ENCODE measurements at places on chromosomes 3 and 15.
A peak's percentile ranks its signal among the peaks of the same experiment; 100 is the strongest.

- no peak for DNase-seq
Measured at GRCh38 chr3:59515966-59516365, 466.1 kb upstream of the CFAP20DC start.

DNA sequence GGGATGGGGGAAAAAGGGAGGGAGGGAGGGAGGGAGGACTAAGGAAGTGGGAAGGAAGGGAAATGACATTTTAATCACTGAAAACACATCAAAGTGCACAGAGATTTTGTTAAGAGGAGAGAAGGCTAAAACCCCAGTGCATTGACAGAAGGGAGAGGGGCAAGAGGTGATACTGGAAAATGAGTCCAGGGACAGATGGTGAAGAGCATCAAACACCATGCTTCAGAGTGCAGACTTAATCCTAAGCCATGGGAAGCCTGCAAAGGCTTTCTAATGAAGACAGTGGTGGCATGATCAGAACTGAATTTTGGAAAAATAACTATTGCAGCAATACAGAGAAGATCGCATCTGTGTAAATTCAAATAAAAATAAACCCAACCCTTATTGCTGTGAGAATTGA is 41.8 kb downstream of the HGD start:
- no peak for DNase-seq

DNA sequence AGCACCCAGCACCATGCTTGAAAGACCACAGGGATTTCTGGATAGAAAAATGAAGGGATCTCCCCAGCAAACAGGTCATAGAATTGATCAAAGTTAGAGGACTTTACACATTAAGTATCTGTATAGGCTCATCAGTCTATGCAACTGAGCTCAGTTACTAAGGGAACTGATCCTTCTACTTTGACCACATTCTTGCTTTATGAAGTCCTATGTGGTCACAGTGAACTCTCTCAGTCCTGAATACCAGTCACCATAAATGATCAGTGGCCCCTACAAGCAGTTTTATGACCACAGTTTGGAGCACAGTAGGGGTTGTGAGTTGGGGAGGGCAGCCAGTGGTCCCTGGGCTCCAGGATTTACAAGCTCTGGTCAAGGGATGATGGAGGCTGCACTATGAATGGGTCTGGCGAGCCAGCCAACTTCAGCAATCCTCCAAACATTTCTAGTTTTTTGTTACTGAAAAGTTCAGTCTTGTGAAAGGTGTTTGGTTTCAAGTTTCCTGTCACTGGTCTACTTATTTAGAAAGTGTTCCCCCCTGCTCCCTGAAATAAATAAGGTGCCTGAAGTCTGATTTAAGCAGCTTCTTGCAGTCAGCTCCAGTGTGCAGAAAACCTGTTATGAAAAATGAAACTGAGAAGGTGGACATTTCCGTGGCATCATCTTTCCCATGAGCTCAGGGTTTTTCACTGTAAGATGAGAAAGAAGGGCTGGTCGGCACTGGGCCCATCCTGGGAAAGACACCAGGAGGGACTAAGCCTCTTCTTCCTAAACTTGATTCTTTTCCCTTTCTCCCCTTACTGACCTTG is 75.5 kb downstream of the DAPK2 start:
- peak; percentile 79 for DNase-seq

GRCh38 chr3:10508619-10509260 is 3.4 kb upstream of the ATP2B2 start:
- DNase-seq, result no peak

GRCh38 chr15:62482785-62483429 is 317.8 kb upstream of the C2CD4B start:
- peak; percentile 29 for DNase-seq

GRCh38 chr15:66505818-66506217 is 692 bp downstream of the ZWILCH start:
- no peak for DNase-seq

GRCh38 chr3:12458901-12459300 is 25.4 kb upstream of the TSEN2 start:
- no peak for DNase-seq

DNA sequence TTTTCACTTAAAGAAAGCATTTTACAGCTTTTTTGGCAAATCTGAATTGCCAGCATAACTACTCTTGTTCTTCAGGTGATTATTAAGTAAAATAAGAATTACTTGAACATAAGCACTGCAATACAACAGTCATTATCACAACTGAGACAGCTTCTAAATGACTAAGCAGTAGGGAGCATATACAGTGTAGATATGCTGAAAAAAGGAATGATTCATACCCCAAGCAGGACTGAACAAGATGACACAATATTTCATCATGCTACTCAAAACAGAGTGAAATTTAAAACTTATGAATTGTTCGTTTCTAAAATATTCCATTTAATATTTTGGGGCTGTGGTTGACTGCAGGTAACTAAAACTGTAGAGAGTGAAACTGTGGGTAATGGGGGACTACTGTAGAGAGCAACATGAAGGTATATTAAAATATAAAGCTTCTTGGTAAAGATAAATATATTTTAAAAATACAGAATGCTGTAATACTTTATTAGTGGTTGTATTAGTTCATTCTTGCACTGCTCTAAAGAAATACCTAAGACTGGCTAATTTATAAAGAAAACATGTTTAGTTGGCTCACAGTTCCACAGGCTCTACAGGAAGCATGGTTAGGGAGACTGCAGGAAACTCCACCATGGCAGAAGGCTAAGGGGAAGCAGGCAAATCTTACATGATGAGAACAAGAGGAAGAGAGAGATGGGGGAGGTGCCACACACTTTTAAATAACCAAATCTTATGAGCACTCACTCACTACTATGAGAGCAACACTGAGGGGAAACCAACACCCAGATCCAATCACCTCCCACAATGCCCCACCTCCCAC is 84.8 kb downstream of the DCLK3 start:
- DNase-seq, result peak; percentile 76

GRCh38 chr3:5840056-5840455 is 652.5 kb downstream of the EDEM1 start:
- DNase-seq, result no peak

DNA sequence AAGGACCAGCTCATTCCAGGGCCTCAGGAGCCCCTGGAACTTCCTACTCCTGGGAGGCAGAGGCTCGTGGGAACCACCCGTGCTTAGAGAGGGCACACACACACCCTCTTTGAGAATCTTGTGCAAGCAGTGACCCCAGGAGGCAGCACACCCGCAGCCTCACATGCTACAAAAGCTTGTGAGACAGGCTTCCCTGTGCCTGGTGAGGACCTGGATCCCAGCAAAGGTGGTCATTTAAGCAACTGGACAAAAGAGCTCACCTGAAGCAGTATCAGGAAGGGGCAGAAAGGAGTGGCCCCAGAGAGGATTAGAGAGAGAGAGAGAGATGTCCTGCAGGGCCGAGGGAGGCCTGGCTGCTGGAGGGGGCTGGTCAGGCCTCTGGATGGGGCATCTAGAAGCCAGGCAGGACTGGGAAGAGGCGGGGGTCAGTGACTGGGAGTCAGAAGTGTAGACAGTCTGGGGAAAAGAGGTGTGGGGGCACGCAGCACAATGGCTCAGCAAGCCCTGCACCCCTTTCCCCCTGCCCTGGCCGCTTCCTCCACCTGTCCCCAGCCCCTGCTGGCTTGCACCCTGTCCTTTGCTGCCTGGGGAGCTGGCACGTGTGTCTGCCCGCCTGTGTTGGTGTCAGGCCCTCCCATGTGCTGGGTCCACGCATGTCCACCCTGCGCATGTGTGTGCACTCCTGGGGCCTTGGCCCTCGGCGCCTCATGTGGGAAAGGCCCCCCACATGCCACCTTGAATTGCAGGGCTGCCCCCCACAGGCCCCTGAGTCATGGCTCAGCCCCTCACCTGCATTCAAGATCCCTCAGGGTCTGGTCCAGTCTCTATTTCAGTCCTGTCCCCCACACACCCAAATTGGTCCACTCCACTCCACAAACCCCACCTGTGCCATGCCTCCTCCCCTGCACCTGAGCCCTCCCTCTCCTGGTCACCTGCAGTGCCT is 36.9 kb downstream of the TSPAN3 start:
- DNase-seq, result no peak

- DNase-seq, result no peak
Measured at GRCh38 chr3:46944191-46944590, 32.4 kb downstream of the CCDC12 start.

DNA sequence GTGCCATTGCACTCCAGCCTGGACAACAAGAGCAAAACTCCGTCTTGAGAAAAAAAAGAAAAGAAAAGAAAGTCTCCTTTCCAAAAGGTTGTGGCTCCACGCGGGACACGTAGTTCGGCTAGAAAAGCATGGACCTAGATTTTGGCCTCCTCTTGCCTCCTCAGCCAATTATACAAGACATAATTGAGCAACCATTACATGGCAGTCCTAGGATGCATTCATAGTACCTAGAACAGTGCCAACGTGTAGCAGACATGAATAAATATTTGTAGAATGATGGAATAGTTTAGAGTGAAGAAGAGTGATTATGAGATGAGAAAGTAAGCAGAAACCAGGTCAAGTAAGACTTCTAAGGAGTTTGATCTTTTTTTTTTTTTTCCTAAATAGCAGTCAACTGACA is 112.5 kb downstream of the ZNF609 start:
- no peak for DNase-seq

DNA sequence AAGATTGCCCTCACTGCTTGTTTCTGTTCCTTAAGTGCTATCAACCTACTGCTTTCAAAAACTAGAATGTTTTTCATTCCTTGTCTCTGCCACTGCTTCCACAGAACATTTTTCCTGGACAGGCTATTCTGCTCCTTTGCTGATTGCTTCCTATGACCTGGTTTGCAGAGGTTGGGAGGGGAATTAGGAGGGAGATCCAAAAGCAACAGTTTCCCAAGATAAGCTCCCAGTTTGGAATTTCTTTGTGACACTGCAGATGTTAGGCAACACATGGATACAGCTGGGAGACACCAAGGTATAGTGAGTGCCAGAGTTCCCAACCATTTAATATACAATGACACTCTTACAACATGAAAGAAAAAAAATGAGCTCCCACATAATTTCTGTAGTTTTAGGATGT is 1036.5 kb downstream of the ROBO2 start:
- DNase-seq, result no peak

- no peak for DNase-seq
Measured at GRCh38 chr3:153028381-153028780, 133.6 kb upstream of the RAP2B start.

DNA sequence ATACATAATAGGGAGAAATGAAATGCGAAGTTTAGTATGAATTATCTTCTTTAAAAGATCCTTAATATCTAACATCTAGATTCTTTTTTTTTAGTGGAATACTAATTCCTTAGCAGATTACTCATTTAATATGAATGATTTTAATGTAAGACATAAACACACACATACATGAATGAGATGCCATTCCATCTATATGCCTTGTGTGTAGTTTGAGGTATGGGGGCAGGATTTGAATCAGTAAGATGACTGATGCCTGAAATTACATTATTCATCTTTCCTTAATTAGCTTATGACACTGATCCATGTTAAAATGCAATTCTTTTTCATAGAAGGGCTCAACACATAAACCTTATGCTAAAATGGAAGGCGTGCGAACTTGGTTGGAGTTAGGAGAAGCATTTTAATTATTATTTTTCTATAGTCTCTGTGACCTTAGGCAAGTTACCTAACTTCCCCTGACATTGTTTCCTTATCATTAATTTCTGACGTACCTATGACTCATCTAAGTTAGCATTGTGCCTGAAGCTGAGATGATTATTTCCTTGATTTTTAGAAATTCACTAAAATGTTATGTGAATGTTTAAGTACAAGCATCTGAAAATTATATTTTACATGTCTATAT is 10.8 kb upstream of the BNIP2 start:
- no peak for DNase-seq

DNA sequence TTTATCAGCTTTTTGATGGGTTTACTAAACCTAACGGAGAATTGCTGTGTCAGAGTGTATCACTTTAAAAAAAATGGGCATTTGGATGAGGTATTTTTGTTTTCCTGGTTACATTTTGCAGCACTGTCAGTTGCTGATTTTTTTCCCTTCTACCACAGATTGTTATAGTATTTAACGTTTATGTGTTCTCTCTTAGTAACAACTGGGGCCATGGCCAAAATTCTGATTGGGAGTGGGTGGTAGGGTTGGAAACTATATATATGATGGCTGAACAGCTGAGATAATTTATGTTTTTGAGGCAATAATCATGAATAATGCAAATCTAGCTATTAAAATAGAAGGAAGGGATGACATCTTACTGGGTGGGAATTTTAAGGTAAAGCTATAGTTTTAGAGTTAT is 229.4 kb upstream of the SUCLG2 start:
- DNase-seq, result no peak

- DNase-seq, result no peak
Measured at GRCh38 chr15:68374168-68374745, 57.7 kb downstream of the ITGA11 start.

- DNase-seq, result no peak
Measured at GRCh38 chr3:99972380-99973104, 141.8 kb downstream of the FILIP1L start.

DNA sequence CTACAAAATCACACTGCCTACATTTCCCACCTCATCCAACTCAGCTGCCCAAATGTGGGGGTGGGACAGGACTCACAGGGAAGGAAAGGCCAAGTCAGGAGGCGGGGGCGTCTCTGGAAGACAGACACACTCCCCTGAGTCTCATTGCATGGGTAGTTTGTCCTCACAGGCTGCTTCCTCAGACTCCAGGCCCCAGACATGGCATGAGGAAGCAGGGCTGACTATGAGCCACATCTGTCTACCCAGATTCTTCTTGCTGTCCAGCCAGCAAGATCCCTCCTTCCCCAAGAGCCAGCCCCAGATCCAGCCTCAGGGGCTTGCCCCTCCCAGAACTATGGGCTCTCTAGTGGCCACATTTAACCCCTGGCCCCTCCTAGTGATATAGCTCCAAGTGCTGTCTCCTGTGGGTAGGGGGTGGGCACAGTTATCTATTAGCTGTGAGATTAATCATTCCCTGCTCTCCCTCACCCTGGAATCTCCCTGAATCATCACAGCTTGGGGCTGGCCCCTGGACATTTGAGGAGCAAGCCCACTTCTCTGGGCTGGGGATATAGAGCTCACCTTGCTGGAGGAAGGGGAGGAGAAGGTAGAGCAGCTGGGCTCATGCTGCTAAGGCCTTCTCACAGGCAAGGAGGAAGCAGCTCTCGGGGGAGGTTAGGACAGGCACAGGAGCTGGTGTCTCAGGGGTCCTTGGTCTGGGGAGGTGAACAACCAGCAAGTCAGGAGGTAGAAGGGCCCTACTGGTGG is 2.1 kb upstream of the CCDC33 start:
- no peak for DNase-seq

GRCh38 chr3:179769411-179770247 is 116.8 kb downstream of the USP13 start:
- no peak for DNase-seq

DNA sequence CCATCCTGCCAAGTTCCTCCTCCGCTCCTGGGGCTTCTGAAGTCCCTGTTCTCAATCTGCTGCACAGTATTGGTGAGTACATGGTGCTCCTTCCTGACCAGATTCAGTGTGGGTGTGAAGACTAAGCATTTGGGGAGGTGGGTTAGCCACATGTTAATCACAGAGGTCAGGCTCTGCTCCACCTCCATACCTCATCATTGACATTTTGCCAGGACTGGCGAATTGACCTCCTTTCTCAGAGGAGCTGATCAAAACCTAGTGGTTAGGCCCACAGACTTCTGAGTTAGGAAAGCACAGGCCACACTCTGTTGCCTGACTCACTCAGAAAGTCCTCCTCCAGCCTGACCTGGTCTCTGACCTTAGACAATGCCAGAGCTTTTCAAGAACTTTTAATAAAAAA is 8.4 kb upstream of the RPS17 start:
- DNase-seq, result no peak
